Nucleus accumbens (tissue), 56 donors: ENCODE measurements at places on chromosomes 4 and X.

GRCh38 chr4:98626350-98626749, 32.1 kb downstream of the TSPAN5 start:
- no peak for DNase-seq

DNA sequence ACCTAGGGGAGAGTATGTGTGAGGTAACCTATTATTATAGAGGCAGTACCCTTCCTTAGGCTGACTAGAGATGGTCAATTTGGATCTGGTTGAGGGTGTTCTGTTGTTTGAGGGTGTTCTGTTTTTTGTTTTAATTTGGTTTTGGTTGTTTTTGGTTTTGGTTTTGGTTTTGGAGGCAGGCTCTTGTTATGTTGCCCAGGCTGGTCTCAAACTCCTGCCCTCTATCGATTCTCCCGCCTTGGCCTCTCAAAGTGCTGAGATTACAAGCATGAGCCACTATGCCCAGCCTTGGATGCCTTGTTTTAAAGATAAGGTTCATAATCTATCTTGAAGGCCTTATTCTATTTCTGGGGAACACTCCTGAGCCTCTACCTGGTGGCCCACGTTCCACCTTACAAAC, 912 bp downstream of the CXorf65 start:
- DNase-seq = no peak

GRCh38 chrX:15465347-15465746, 27.8 kb downstream of the PIR start:
- no peak for DNase-seq

- no peak for DNase-seq
These were observed 110.4 kb upstream of the TBC1D9 start for GRCh38 chr4:140866492-140867005.

DNA sequence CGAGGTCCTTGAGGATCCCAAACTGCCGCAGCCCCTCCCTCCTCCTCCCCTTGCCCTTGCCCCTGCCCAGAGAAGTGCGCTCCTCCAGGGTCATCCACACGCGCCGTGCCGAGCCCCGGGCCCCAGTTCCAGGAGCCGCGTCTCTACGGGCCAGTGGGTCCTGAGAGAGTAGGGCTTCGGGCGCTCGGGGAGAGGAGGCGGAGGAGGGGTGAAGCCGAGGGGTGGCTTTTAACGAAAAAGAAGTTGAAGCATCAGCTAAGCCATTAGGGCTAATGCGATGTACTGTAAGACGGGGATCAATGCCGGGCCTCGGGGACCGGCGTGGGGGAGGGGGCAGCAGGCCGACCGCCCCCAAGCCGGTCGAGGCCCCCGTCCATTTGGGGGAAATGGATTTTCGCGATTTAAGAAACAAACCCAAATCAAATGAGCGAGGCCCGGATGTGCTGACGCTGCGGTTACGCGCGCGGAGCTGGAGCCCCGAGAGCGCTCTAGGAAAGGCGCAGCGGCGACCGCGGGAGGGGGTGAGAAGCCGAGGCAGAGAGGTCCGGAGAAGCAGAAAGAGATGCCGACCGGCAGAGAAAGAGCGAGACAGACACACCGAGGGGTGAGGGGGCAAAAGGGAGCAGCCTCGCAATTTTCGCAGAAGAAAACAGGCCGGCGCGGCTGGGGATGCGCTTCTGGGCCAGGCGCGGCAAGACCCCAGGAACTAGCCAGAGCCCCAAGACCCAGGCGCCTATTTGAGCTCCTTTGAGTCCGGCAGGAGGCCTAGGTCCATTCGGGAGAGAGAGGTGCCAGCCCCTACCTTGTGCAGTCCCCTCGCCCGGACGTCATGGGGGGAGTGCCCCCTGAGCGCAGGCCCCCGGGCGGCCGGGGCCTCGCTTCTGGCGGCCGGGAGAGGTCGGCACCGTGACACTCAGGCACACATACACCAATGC, 13.6 kb downstream of the HMX1 start:
- no peak for DNase-seq

GRCh38 chr4:32022071-32022470, 1301.9 kb downstream of the PCDH7 start:
- DNase-seq = no peak

DNA sequence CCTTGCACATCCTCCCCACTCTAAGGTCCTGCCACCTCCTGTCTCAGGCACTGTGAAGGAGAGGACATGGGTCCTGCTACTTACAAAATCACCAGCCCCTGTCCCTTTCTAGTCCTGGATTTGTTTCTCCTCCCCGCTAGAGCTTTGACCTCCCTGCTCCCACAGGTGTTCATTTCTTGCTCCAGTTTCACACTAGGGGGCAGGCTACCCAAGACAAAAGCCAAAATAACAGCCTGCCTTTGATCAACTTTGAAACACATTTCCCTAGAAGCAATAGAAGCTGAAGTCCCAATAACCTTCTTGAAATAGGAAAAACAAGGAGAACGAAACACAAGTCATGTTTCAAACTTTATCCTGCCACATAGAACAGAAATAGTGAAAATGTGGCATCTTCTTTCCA, 164.4 kb downstream of the QDPR start:
- peak; percentile 10 for DNase-seq

GRCh38 chr4:174549721-174550120, 27.4 kb upstream of the HPGD start:
- no peak for DNase-seq

- DNase-seq = no peak
These were observed 2.6 kb upstream of the LAS1L start for GRCh38 chrX:65537229-65537628.

DNA sequence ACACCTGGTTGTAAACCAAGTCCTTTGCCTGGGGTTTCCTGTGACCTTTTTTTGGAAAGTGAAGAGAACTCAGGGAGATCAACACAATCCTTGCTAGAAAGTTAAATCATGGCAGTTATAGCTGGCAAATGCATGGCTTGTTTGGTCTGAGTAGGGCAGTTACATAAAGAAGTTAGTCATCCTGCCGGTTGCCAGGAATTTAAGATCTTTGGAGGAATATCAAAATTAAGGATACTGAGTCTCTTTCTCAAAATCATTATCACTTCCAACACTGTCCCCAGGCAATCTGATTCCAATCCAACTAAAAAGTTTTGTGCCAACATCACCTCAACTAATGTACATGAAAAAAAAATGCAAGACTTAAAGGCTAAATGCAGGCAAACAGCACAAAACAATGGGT, 40.3 kb downstream of the C4orf54 start:
- no peak for DNase-seq

- DNase-seq = no peak
These were observed 1.4 kb downstream of the ANKRD17 start for GRCh38 chr4:73257234-73257633.

DNA sequence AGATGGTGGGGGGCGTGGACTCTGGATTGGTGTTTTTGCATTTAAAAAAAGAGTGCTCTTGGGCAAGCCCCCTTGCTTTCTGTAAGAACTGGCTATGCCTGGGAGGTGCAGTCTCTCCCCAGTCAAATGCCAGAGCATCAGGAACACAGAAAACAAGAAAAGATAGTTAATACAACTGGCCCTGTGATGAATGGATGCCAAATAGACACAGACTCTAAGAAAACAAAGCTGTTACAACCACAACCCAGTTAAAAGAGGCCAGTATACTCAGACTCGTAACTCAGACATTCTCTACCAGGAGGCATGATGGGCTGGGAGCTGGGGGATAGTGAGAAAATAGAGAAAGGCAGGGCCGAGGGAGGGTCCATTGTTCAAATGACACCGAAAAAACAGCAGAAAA, 32.5 kb upstream of the C1QTNF7 start:
- no peak for DNase-seq

- no peak for DNase-seq
These were observed 3.4 kb upstream of the HOPX start for GRCh38 chr4:56684320-56685050.

- DNase-seq = no peak
These were observed 395 bp upstream of the SOWAHB start for GRCh38 chr4:76898385-76898692.

DNA sequence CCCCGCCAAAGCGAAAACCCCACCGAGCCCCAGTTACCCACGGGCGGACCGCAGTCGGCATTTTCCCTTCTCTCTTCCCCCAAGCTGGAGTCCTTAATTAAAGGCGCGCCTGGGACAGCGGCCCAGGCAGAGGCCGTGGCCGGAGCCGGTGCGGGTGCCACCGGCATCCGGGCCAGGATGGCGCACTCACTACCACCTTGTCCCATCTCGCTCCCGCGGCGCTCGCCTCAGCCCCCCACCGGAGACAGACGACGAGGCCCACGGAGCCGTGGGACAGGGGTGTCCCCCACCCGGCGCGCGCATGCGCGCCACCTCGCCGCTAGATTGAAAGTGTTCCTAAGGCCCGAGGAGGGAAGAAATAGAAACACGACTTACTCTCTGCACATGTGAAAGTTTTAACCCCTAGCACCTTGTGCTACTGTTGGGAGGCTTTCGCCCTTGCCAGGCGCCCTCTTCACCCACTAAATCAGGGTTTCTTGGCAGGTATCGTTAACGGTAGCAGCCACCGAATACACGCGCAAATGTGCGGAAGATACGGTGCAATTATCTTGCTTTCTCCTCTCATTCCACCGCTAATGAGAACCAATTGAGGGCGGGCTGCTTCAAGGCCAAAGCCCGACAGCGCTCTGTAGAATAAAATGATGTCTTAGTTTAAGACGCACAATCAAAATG, 64.3 kb upstream of the CCDC160 start:
- DNase-seq = no peak

DNA sequence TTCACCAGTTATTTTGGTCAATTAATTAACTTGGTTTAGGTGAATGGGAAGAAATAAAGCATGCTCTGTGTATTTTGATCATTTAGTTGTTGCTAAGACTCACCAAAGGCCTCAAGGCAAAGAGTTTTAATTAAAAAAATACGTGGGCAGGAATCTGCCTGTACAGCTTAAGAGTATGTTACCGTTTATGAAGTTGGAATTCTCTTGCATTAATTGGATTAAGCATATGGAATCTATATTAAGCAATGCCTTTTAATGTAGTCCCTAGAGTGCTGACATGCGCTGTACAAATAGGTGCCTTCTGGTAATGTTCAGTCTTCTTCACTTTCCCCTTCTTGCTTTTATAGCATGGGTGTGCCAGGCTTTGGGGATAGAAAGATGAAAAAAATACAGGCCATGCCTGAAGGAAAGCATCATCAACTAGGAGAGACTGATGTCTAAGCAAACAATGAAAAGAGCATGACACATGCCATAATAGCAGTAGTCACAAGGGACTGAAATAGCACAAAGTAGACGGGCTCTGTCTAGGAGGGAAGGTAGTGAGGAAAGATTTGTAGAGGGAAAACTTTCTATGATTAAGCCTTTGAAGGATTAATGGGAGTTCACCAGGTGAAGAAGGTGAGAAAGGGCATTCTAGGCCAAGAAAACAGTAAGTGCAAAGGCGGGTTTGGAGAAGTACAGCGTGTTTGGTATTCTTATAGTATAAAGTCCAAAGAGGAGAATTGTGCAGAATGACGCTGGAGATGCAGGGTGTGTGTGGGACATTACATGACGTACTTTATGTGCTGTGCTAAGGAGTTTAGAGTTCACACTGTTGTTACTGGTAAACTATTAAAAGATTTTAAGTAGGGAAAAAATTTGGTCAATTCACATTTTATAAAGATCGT, 226.1 kb upstream of the ANXA3 start:
- DNase-seq = no peak

GRCh38 chr4:7828793-7829301, 110.8 kb downstream of the AFAP1 start:
- no peak for DNase-seq
